NCI-H1092 treated with DMSO at 0.1 percent for 48 hours (cell line): ENCODE measurements at places on chromosomes 11 and 22.

GRCh38 chr11:19163617-19164016, 38.2 kb downstream of the CSRP3 start:
- DNase-seq, result no peak

GRCh38 chr22:22981670-22982571, 88.4 kb upstream of the GNAZ start:
- DNase-seq, result no peak

GRCh38 chr11:111105566-111105965, 140.0 kb upstream of the POU2AF2 start:
- no peak for DNase-seq

DNA sequence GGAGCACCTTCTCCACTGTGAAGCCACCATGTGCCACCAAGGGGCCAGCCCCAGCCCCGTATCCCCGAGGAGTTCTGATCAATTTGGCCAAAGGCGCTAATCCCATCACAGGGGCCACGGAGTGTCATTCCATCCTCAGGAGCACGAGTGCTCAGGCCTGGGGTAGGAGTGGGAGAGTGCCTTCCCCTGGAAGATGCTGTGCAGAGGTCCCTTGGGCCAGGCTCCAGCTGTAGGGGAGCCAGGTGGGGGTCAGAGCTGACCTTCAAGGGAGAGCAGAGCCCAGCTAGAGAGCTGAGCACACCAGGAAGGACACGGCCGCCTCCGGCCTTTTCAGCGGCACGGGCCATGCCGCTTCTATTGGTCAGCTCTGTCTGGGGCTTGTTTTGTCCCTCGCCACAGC, 1459.9 kb downstream of the BRD1 start:
- DNase-seq, result no peak

DNA sequence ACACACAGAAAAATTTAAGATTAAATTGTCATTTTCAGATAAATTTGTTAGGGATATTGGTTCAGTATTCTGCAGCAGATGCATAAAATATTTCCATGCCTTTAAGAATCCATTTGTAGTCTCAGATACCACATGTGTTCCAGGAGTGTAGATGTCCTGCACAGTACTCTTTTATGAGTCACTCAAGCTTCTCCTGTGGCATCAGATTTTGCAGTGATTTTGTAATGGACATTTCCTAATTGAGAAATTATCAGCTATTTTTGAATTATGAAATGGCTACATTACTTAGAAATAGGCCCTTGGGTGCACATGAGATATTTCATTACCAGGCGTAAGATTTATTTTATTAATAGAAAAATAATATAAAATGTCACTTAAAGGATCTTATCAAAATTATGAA, 18.9 kb downstream of the MMP3 start:
- DNase-seq, result no peak

DNA sequence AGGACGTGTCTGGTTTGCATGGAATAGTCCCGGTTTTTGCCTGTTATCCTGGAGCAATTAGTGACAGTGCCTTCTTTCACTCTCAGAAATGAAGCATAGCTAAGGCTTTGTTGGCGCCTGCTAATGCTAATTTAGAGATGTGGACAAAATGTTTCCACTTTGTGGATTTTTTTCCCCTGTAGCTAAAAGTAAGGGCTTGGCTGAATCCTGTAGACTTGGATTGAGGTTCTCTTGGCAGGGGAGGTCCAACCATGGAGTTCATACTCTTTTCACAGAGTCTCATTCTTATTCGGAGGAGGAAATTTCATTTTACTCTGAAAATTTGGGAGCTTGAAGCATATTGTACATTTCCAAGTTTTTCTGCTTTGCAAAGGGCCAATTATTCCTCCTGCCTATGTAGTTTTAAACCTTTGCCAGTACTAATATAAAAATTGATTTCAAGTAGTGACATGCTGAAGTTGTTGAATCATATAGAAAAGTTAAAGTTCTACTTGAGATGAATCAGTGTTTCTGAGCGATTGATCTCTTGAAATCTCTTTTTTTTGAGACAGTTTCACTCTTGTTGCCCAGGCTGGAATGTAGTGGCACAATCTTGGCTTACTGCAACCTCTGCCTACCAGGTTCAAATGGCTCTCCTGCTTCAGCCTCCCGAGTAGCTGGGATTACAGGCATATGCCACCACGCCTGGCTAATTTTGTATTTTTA, 20.0 kb downstream of the PPFIA1 start:
- DNase-seq, result no peak

- DNase-seq, result no peak
These were observed at the start of gene CD44 for GRCh38 chr11:35138943-35139721. Gene CD44 (plus strand): TSS chr11:35139171. CDS start chr11:35139304, 133 bp downstream.

GRCh38 chr11:65654375-65655349, 8.1 kb downstream of the RELA start:
- DNase-seq, result no peak

DNA sequence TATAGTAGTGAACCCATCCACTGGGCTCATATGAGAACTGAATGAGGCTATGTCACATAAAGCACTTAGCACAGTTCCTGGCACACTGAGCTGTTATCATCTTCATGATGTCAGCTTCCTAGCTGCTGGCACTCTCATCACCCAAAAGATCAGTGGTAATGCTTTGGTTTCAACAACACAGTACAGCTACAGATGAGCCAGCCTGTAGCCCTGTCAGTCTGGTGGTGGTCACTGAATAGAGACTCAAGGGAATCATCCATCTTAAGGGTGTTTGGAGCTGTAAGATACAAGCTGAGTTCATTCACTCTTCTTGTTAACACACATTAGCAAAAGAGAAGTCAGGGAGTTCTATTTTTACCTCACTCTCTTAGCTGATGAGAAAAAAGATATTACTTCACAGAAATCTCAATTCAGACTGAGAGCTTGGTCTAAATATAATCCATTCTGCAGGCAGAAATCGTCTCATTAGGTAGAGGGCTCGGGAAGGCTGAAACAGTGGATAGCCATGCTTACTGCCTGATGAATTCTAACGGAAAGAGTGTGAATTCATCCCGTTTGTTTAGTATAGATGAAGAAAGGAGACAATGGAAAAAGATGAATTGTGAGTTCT, 6.3 kb upstream of the SLC1A2 start:
- no peak for DNase-seq

DNA sequence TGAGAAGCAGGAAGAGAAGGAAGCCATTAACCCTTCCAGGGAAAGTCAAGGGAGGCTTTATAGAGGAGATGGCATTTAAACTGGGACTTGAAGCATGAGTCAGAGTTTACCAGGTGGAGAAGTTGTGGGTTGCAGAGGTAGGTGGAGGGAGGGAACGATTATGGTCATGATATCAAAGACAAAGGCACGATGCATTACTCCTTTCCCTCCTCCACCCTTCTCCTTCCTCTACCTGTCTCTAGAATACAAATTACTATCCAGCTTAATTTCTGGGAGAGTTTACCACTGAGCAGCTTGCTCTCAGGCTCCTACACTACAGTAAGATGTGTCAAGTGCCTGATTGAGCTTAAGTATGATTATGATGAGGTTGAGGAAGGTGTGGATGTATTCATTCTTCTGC, 151.7 kb downstream of the NELL1 start:
- no peak for DNase-seq

DNA sequence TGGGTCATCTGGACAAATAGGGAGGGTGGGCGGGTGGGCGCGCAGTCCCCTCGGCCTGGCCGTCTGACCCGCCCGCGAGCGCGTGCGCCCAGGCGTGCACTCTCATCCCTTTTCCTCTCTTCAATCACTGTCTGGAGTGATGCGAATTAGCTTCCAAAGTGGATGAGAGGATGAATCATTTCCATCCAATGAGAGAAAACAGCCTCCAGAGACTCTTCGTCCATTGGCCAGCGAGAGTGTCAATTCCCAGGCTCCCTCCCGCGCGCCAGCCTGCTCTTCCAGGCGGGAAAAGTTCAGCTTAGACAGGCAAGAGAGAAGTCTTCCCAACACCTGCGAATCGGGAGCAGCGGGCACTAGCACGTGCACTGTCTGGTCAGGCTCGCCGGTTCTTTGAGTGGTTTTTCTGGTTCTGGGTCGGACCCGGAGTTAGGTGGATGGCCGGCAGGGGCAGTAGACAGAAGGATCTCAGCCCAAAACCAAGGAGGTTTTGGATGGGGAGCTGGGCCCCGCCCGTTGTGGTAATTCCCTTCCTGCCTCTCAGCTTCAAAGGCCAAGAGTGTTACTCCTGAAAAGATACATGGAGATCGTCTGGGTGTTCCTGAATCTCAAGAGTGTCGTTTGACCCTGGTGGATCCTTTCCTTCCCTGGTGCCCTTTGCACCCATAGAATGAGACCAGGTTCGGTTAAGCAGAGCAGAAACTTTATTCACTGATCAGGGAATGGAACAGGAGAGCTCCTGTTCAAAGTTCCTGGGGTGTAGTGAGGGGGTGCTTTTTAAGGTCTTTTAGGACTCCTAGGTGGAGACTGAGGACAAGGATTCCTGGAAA, 33.4 kb upstream of the GLYATL1 start:
- DNase-seq, result peak; percentile 93

- no peak for DNase-seq
These were observed 10.1 kb downstream of the MTFP1 start for GRCh38 chr22:30435674-30436126.

- no peak for DNase-seq
These were observed 6.6 kb downstream of the PAX6 start for GRCh38 chr11:31804312-31805036.

DNA sequence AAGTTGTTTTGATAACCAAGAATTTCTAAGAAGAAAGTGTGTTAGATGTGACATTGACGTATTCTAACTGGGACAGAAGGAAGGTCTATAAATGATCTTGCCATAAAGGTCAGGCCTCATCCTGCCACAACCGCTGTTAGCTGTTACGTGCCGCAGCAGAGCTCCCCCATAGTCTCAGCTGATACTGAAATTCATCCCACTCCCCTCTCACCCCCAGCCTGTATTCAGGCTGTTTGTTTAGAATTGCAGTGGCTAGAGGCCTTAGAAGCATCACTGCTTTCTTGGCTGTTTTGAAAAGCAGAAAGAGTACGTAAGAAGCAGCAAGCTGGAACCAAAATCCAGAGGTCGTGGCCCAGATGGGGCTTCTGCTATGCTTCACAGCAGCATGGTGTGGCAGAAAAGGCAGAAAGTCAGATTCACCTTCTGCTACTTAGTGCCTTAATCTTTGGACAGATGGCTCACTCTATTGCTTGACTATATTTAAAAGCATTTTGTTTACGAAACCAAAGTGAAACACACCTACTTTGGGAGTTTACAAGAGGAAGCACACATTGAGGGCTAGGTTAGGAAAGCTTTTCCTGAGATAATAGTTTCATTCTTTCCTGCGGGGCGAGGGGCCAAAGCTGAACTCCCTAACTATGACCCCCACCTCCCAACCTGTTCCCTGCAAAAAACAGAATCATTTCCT, 950 bp upstream of the LAYN start:
- DNase-seq, result no peak

DNA sequence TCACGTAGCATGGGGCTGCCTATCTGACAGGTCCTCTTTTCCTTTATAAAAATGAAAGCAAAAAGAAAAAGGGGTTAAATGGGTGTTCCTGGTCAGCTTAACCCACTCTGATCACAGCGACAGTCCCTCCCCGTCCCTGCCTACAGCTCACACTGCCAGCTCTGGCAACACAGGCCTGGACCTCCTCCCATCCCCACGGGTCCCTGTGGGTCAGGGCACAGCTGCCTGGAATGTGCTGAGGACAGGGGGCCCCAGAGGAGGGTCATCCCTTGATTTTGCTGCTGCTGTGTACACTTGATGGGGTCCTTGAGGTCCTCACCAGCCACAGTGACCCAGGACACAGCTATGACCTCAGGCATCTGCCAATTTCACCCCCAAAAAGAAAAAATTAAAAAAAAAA, 29.6 kb upstream of the CYP2D6 start:
- DNase-seq, result no peak
